Kidney glomerular epithelial cell (primary cell): ENCODE measurements at places on chromosomes 3 and 15.

DNA sequence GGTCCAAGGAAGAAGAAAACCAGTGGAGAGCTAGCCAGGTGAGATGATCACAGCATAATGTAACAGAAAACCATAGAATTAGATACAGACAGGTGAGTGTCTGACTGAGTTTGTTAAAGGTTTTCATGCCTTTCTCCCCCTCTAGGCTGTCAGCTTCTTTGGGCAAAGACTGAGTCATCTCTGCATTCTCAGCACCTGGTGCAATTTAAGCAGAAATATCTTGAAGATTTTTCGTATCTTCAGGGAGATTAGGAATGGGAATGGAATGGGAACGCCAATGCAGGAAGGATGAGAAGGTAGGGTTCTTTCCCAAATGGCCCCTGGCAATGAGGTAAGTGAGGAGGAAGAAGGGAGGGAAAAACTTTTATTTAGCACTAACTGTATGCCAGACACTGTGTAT, 122.0 kb upstream of the SLC7A14 start:
- no peak for DNase-seq

GRCh38 chr3:147395899-147396711, 10.2 kb downstream of the ZIC4 start:
- DNase-seq, result no peak

- DNase-seq, result no peak
Measured at GRCh38 chr15:57148262-57148661, 228.0 kb upstream of the CGNL1 start.

DNA sequence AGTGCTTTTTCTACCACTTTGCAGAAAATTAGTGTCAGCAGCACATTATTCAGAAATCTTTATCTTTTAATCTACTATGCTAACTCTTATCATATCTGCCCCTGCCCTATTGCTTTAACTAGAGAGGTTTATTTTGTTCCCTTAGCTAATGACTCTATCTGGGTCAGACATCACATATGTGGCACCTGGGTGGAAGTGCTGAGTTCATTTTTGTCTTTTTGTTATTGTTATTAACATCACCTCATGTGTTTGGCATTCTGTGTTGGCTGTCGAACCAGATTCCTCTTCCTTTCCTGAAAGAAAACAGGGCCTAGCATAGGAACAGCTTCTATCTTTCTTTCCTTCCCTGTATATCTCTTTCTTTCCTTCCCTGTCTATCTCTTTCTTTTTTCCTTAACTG, 100.7 kb downstream of the RBMS3 start:
- DNase-seq, result peak; percentile 35
